Activated naive CD8-positive, alpha-beta T cell treated with anti-CD3 and anti-CD28 coated beads, Interleukin-2, amount 10 ng/mL, durations not matched to agents 7 days and 5 days (primary cell): ENCODE measurements at places on chromosomes 1 and 21. TPM values are rescaled to one million over a fixed set of nuclear protein-coding genes. Genes with fewer than 3 reads are reported as not detected.

The SPRR2A gene
- not detected for total RNA-seq

The VAMP3 gene
- total RNA-seq = 51.3 TPM

The NASP gene
- 184 TPM for total RNA-seq

The PLXNA2 gene
- 2.0 TPM for total RNA-seq

The TEDDM1 gene
- not detected for total RNA-seq

The TAF1A gene
- total RNA-seq = 14.4 TPM
